T-helper 2 cell treated with Interferon-gamma antibody and Interleukin-4, amounts not matched to agents 5 μg/mL and 100 μg/mL, for 36 hours (primary cell): ENCODE measurements at places on chromosomes 11 and 22.

DNA sequence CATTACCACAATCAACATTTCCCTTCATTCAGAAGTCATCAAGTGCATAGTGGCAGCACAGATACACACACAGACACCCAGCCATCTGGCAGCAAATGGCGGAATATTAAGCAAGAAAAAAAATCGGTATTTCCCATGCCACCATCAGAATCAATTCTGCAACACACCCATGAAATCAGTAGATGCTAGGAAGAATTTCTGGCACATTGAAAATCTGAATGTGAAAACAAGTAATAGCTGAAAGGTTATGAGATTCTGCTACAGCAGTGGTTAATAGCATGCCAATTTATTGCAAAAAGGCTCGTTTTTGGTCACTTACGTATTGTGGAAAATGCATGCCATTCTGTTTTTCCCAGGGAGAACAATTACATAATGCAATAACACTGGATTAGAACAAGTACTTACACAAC lies 91.1 kb downstream of the PICALM start:
- DNase-seq, result no peak

DNA sequence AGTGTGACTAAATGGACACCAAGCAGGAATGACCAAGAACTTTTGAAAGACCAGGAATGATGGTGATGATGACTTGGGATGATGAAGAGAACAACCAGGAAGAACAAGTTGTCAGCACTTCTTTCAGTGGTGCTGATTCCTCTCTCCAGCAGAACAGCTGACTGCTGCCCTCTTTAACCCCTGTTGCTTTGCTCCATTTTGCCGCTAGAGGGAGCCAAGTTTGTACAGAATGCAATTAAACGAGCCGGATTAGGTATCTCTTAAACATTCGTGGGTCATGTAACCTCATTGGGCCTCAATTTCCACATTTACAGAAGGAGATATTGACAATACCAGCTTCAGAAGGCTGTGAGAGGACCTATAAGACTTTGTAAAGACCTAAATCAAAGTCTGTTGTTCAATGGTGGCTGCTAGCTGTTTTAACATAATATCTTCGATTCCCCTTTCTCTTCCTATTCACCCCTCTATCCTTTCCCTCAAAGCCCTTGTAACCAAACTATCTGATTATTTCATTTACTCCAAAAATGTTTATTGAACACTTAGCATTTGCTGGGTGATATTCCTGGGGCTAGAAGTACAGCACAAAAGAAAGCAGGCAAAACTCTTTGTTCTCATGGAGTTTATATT lies 1.9 kb downstream of the OR4S1 start:
- peak; percentile 18 for DNase-seq

GRCh38 chr11:96228910-96229309 lies 114.1 kb downstream of the MAML2 start:
- no peak for DNase-seq

DNA sequence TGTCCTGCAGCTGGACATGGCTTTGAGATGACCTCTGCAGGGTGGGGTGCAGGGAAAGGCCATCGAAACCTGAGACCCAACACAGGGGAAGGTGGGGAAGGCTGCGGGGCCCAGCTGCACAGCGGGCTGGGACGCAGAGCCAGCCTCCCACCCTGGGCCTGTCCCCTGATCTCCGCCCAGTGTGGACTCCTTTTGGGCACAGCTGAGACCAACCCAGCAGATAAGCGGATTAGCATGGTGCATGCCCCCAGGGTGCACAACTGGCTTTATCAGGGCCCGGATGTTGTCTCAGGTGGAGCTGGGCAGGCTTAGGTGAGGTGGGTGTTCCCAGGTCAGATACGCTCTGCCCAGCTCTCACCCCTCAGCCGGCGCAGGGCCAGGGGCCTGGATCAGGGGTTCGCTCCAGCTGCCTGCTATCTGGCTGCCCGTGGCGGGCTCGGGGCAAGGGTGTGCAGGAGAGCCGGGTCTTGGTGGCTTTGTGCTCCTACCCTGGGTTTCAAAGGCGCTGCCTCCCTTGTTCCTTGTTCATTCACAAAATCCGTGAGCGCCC lies 28.1 kb upstream of the MUC5AC start:
- DNase-seq, result no peak

GRCh38 chr11:60165538-60165937 lies 17.3 kb downstream of the MS4A6A start:
- DNase-seq, result no peak

- DNase-seq, result no peak
These were observed 216.5 kb downstream of the NAV2 start for GRCh38 chr11:19929147-19929546.

GRCh38 chr11:8828580-8829361 lies 82.2 kb upstream of the AKIP1 start:
- DNase-seq, result no peak

GRCh38 chr22:38802671-38803121 lies 8.8 kb upstream of the DNAL4 start:
- DNase-seq, result no peak

GRCh38 chr22:36942556-36942955 lies 29.1 kb downstream of the CSF2RB start:
- no peak for DNase-seq

DNA sequence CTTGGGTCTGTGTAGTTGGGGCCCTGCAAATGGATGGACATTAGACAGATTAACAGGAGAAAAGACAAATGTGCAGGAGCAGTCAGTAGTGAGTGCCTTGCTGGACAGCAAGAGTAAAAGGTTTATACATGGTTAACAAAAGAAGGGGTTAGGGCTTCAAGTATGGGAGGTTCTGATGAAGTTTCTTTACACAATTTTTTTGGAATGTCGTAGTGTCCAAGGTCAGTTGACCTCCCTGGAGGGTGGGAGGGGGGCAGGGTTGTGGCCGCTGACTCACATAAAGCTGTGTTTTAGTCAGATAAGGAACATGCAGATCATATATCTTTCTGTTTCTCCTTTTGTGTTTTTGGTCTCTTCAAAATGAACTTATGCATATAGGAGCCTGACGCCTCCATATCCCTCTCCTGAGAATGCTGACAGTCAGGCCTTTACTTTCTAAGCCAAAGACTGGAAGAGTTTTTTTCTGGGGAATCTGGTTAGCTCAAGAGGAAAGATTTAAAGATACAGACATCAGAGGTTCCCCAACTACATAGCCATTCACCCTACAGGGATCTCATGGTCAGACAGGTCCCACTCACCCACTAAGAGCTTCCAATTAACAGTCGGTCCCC lies 134.3 kb downstream of the NECTIN1 start:
- DNase-seq, result no peak

- DNase-seq, result no peak
These were observed 188.8 kb downstream of the SNX19 start for GRCh38 chr11:130727157-130728119.

- DNase-seq, result no peak
These were observed 167.2 kb upstream of the ZBED5 start for GRCh38 chr11:11025087-11025486.
